PC-9 (cell line): ENCODE measurements at places on chromosomes 6 and 20.

GRCh38 chr6:162032620-162033019, 694.9 kb downstream of the PRKN start:
- no peak for DNase-seq

DNA sequence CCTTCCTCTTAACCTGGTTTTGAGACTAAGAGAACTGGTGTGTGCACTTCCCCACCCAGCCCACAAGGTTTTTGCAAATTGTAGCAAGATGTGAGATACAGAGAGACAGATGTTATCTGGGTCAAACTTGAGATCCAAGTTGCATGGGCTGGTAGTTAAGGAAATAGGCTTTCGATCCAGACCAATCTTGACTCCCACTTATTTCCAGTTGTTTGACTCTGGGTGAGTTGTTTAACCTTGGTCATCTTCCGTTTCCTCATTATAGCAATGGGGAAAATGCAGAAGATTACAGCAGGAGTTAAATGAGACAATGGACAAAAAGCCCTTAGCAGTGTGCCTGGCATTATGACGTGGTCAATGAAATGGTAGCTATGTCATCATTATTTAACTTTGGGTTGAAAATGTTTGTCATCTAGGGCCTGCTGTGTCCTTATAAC, 1.7 kb downstream of the SNX21 start:
- DNase-seq, result no peak

GRCh38 chr6:167276772-167277533, 14.2 kb upstream of the UNC93A start:
- DNase-seq, result no peak

DNA sequence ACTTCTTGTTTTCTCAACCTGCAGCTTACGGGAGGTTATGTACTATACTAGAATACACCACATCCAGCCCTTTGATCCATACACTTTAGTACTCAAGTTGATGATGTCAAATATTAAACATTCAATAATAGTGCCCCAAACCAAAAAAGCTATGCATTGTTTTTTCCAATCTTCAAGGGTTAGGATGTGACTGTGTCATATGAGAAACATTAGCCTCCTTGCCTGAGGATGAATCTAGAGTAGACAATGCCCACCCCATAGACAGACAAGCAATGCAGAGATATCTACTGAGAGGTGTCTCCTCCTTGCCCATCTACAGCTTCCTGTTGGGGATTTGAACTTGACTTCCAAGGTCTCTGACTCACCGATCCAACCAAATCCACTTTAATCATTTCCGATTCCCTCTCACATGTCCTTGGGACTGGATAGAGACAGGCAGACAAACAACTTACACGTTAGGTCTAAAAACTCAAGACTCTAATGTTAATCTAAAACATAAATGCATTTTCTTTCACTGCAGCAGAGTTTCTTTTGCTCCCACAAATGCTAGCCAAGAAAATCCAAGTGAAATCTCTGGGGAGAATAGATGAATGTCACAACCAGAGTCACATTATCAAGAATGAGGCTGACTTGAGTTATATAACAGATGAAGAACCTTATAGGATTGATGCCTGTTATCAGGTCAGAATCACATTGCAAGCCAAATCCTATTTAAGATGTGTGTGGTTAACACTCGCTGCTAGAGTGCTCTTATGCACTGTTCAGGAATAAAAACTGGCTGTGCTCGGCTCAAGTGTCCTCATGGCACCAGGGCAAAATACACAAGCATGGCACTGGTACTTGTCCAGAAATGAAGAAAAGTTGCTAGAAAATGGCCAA, 75.5 kb upstream of the TNFAIP3 start:
- no peak for DNase-seq

DNA sequence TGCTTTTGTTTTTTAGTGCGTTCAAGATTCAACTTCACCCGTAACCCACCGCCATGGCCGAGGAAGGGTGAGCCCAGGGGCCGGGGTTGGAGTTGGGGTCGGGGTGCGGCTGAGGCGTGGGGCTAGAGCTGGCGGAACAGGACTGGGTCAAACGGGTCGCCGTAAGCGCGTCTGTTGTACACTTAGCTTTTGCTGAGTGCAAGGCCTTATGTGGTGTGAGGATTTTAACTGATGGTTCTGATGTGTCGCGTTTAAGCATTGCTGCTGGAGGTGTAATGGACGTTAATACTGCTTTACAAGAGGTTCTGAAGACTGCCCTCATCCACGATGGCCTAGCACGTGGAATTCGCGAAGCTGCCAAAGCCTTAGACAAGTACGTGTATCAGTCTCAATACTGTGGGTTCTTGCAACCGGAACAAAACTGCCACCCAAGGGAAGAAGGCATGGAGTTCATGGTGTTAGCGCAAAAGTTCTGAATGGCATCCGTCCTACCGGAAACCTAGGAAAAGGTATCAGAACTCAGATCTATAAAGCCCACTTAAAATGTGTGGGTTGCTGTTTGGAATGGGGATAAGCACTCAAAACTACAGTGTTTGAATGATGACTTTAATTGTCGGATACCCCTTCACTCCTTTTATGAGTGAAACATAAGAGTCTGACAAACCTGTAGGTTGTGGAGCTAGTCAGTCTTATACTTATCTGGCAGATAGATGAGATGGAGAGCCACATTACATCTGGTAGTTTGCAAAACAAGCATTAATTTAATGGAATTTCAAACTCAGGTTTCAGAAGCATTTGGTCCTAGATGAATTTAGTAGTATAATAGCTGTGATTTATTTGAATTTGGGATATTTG, 574 bp downstream of the RPS12 start:
- DNase-seq, result no peak

- DNase-seq, result no peak
Measured at GRCh38 chr6:147759093-147759492, 250.6 kb downstream of the SAMD5 start.

DNA sequence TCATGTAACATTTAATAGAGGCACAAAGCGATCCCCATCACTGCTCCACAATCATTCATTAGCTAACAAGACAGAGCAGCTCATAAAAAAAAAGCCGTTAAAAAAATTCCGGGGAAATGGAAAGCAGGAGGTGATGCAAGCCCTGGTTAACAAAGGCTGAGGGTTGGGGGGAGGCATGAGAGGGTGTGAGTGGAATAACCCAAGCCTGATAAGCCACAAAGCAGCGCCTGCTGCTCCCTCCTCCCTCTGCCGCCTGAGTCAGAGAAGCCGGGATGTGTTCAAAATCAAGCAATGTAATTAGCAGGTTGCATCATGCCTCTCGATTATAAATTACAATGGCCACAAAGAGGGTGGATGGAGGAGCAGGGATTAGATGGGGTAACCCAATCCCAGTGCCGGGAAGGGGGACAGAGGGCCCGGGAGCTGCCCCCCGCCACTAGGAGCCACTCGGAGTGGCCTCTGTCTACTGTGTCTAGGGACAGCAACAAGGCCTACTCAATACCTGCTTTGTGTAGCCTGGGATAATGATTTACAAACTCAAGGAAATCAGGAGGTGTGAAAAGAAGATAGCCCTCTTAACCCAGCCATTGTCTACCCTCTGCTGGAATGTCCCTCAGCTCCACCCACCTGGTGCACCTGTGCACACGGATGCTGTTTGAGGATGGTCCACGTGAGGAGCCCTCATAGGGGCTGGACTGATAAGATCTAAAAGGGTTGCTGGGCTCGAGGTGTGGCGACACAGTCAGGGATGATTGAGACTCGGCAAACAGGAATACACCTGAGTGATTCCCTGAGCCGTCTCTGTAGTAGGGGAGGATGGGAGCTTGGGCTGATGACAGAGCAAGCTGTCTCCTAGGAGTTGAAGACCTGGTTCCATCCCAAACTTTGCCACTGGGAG, 156.9 kb downstream of the VEGFA start:
- peak; percentile 99 for DNase-seq

DNA sequence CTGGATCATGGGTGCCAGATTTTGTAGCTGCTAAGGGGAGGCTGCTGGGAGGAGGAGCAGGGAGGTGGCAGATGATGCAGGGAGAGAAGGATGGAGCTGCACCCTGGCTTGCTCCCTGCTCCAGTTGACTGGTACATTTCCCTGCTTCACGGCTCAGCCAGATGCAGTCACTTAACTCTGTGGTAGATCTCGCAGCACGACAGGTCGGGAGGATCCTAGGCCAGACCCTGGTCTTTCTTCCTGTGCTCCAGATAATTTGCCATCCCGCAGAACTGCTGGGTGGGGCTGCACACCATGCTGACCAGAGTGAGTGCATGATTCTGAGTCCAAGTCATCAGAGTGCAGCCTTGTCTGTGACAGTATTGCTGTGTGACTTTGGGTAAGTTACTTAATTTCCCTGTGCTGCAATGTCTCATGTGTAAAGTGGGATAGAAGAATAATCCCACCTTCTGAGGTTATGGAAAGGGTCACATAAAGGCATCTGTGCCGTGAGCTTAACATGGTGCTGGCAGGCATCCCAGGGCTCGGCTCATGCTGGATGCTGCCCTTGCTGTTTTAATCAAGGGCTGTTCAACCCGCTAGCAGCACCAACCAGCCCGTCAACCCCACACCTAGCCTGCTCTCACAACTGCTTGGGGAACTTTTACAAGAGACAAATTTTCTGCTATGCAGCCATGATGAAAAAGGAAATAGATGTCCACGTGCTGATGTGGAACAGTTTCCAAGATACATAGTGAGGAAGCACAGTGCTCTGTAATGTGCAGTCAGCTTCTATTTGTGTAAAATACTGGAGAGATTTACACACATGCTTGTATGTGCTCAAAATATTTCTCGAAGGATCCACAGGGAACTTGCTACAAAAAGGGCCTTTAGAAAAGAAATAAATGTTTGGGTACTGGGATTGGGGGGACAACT, 257.9 kb downstream of the CDH26 start:
- no peak for DNase-seq

GRCh38 chr6:28311139-28311823, 24.7 kb downstream of the ZSCAN31 start:
- no peak for DNase-seq

DNA sequence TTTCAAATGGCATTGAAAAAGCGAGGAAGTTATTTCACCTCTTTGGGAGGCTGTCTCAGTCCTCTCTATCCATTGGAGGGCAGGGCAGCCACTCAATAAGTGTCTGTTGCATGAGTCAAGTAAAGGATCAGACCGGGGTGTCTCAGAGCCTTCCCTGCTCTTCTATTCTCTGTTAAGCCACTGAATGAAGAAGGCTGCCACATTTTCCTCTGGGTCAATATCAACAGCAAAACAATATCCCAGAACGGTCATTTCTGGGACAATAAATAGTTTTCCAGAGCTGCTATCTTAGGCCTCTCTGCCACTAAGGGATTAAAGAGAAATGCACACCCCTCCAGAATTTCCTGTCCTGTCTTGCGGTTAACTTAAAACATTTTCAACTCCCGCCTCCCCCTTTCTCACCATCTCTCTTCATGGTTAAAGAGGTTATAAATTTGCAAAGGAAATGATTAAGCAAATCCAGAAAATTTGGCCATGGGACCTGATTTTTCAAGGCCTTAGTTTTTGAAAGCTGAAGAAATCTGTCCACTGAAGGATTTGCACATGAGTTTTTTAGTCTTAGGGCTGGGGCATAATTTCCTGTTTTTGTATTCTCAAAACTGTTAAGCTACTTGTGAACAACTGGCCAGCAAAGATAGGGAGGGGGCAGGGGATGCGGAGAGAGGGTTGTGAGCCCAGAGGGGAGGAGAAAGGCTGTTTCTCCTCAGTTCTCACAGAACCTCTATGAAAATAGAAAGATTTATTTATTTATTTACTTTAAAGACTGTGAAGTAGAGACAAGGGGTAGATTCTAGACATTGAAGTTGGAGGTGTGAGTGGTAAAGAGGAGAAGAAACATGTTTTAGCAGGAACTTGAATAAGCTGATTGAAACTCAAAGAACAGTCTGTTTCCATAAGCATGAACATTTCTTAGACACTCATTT, 135.7 kb downstream of the BCAS1 start:
- no peak for DNase-seq

DNA sequence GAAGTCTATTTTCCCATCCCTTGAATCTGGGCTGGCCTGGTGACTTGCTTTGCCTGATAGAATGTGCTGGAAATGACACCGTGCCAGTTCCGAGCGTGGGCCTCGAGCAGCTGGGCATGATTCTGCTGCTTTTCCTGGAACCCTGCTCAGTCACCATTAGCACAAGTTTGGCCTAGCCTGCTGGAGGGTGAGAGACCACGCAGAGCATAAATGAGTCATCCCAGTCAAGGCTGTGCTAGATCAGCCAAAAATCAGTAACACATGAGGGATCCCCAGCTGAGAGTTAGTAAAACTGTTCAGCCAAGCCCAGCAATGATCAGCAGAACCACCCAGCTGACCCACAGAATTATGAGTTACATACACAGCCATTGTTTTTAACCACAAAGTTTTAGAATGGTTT, 74.8 kb upstream of the TOP1 start:
- peak; percentile 28 for DNase-seq

DNA sequence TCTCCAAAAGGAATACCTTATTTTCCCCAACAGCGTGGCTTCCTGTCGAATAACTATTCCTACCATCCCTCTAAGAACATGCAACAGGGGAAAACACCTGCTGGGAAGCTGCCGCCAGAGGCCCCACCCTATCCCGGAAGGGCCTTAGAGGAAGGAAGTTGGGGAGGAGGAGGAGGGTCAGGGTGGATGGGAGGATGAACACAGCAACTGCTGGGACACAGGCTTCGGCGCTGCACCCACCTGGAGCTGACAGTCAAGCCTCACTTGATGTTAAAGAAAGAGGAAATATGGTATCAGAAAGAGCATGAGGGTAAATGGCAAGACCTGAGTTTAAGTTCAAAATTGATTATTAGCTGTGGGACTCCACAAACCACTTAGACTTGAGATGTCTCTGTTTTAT, 36.5 kb upstream of the RPS6KA2 start:
- DNase-seq, result no peak

GRCh38 chr6:40166963-40167362, 232.7 kb upstream of the MOCS1 start:
- DNase-seq, result no peak

DNA sequence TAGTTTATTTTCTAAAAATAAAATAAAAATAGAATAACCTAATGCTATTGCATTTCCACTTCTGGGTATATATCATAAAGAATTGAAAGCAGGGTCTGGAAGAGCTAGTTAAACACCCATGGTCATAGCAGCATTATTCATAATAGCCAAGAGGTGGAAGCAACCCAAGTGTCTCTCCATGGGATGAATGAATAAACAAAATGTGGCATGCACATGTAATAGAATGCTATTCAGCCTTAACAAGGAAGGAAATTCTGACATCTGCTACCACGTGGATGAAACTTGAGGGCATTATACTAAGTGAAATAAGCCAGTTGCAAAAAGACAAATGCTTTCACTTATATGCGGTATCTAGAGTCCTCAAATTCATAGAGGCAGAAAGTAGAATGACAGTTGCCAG, 130.8 kb downstream of the TIAM2 start:
- DNase-seq, result no peak

- DNase-seq, result peak; percentile 43
Measured at GRCh38 chr6:16130932-16131387, 2.1 kb downstream of the MYLIP start.

DNA sequence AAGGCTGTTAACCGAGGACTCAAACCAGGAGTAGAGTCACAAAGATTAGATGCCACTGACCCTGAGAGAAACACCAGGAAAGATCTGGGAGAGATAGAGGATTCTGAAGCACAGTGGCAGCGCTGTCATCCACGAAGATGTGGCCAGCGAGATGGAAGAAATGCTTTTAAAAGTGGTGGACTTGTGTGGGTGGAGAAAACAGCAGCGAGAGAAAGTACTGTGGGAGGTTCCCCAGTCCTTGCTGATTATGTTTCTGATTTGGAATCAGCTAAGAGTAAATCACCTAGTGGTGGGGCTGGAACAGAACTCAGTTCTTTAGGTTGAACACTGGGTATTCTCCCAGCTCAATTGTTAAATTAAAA, 435 bp upstream of the ZNF322 start:
- DNase-seq, result no peak
